Daoy (cell line): ENCODE measurements at places on chromosomes 6 and 20. TPM values are rescaled to one million over a fixed set of nuclear protein-coding genes. Genes with fewer than 3 reads are reported as not detected.

GRCh38 chr6:130526466-130526865 lies 160.6 kb downstream of the TMEM200A start:
- DNase-seq = no peak

DNA sequence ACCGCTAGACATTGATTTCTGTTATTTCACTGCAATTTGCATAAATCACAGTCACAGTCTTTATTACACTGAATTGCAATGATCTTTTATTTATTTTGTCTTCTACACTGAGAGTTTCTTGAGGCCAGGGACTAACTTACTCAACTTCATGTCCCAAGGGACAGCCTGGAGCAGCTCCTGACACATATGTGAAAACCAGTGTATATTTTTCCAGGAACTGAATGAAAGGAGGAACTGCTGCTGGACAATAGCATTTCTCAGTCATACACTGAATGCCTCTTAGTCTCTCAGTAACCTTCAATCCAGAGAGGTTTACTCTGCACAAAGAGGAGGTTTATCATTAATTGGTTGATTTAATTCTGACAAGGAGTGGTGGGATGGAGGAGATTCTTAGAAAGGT lies 5.9 kb downstream of the F13A1 start:
- no peak for DNase-seq

- DNase-seq = peak; percentile 70
Measured at GRCh38 chr20:2451939-2452732, 18.5 kb downstream of the SNRPB start.

OPRM1 gene
- not detected in 2 replicates for total RNA-seq

PHACTR3 gene
- total RNA-seq = 0.06 TPM in 1 of 2 replicates, not detected in the other

SAMD5 gene
- total RNA-seq = 2.0 and 2.7 TPM in 2 replicates
